NCI-H2171 (cell line): ENCODE measurements at places on chromosomes 12 and 14.
A peak's percentile ranks its signal among the peaks of the same experiment; 100 is the strongest.

DNA sequence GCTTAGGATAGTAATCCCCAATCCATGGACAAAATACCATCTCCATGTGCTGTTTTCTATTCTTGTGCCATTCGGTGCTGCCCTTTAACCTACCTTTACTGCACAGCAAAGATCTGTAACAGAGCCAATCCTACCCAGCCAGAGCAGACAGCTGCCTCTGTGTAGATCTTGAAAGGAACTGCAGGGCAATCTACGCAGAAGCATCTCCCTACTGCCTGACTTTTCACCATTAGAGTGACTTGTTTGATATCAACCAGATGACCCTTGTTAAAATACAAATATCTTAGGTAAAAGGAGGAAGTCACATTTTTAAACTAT, 33.9 kb upstream of the PPM1A start:
- DNase-seq = no peak

DNA sequence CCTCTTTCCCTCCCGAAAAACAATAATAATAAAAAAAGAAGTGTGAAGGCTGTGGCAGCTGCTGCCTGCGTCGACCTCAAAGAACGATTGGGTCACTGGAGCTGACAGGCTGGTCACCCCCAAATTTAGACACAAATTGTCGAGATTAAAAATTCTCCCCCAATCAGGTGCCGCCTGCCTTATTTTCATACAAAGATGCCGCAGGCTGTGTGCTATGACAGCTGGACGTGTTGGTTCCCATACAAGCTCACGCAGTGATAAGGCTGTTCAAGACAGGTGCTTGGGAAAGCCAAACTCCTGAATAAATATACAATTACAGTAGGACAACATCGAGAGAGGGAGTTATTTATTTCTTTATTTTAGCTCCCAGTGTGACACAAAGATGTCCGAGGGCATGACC, 1041.8 kb downstream of the VRK1 start:
- DNase-seq = peak; percentile 88

GRCh38 chr14:65791191-65791981, 378.9 kb downstream of the FUT8 start:
- DNase-seq = no peak

GRCh38 chr12:94205822-94206221, 57.4 kb downstream of the PLXNC1 start:
- no peak for DNase-seq

DNA sequence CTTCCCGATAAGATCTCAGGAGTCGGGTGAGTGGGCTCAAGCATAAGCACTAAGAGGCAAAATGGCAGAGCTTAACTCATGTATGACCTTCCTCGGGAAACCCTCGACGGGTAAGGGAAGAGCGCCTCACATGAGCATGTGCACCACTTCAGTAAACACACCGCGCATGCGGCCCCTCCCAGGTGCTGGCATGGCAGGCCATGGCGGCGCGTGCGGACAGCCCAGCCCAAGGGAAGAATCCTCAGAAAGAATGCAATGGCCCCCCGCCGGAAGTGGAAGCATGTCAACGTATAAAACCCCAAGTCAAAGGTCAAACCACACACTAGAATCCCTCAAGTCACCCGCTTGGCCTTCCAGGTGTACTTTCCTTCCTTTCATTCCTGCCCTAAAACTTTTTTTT, 6.6 kb upstream of the TNFAIP2 start:
- no peak for DNase-seq

DNA sequence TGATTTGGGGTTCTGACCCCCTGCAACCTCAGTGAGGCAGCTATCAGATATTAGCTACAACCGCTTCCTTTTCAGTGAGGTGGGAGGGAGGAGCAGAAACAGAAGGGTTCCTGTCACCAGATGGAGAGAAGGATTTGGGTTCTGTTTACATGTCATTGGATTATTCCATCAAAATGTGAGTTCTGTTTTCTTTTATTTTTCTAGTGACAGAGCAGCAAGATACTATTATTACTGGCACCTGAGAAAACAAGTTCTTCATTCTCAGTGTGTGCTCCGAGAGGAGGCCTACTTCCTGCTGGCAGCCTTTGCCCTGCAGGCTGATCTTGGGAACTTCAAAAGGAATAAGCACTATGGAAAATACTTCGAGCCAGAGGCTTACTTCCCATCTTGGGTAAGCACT, 52.8 kb downstream of the FRMD6 start:
- no peak for DNase-seq

GRCh38 chr14:105060751-105061427, 4.3 kb downstream of the GPR132 start:
- DNase-seq = no peak

GRCh38 chr12:26275313-26276131, 80.1 kb downstream of the SSPN start:
- no peak for DNase-seq

DNA sequence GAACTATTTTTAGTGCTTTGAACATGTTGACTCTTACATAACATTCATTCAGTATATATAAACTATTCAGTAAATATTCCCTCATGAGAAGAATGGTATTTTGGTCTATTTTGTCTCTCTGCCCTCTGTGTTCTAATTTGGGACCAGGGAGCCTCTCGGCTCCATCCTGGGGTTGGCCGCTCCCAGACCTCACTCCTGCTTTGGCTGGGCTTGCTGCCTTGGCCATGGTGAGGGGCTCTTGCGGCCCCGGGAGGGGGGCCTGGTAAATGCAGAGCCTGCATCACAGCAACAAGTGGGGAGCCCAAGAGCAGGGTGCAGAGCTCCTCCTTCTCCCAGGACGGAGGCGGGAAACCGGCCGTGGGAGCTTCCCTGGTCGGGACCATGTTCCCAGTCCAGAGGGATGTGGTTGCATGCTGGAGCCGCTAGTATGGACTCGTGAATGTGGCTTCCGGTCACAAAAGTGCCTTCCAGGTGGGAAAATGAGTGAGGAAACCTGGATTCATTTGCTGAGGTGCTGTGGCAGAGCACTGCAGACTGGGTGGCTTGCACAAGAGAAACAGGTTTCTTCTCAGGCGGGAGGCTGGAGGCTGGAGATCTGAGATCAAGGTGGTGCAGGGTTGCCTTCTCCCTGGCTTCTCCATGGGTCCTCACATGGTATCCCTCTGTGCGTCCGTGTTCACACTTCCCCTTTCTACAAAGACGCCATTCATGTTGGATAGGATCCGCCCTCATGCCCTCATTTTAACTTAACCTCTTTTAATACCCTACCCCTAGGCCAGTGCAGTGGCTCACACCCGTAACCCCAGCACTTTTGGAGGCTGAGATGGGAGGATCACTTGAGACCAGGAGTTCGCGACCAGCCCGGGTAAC, 250.2 kb downstream of the CACNA1C start:
- no peak for DNase-seq

GRCh38 chr14:100855256-100855930, 29.5 kb downstream of the MEG3 start:
- no peak for DNase-seq

DNA sequence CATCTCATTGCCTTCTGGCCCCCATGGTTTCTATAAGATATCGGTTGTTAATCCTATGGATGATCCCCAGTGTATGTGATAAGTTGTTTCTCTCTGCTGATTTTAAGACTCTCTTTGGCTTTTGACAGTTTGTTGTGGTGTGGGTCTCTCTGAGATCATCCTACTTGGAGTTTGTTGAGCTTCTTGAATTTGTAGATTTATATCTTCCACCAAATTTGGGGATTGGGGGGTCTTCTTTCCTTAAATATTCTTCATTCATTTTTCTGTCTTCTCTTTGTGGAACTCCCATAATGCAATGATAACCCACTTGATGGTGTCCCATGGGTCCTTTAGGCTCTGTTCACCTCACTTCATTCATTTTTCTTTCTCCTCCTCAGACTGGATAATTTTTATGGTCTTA, 20.0 kb upstream of the BBS10 start:
- no peak for DNase-seq

DNA sequence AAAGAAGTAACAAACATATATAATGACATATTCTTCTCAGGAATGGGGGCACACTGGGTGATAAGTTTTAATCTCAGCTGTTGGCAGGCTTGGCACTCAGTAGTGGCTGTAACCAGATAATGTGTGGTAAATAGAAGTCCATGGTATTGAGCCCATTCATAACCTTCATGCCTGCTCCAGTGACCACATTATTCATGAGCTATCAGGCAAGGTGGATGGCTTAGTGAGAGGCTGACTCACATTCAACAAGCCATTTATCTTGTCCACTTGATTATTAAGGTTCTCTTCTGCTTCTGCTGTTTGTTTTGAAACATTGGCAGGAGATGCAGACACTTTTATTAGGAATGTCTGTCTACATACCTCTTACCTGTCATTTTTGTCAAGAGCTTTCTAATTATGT, 950.4 kb upstream of the LRFN5 start:
- no peak for DNase-seq

- DNase-seq = no peak
Observed at GRCh38 chr12:130447655-130447965, 109.9 kb downstream of the PIWIL1 start.

DNA sequence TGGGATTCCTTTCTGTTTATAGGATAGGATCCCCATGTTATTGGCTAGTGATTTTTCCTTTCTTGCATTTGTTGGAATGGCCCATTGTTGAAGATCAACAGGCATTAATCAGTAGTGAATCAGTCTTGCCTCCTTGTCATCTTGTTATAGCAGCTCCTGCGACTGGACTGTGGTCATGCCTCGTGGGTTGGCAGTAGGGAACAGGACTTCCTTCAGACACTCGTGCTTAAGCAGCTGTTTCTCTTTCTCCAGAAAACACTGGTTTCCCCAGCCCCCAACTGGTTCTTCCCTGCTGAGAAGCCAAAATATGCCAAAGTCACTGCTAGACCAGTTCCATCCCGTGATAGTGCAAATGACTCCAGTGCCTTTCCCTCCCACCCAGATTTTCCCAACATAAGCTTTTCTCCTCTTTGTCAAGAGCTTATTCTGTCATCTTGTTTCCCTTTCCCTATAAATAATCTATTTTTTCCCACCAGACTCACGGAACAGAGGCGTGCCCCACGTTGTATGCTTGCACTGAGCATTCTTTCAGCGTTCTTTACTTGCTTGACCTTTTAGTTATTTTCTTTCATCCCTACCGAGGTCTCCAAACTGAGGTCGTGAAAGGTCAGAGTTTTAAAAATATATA, 83.5 kb downstream of the SAMD4A start:
- no peak for DNase-seq

- no peak for DNase-seq
Observed at GRCh38 chr14:55654243-55654642, 74.2 kb downstream of the KTN1 start.

DNA sequence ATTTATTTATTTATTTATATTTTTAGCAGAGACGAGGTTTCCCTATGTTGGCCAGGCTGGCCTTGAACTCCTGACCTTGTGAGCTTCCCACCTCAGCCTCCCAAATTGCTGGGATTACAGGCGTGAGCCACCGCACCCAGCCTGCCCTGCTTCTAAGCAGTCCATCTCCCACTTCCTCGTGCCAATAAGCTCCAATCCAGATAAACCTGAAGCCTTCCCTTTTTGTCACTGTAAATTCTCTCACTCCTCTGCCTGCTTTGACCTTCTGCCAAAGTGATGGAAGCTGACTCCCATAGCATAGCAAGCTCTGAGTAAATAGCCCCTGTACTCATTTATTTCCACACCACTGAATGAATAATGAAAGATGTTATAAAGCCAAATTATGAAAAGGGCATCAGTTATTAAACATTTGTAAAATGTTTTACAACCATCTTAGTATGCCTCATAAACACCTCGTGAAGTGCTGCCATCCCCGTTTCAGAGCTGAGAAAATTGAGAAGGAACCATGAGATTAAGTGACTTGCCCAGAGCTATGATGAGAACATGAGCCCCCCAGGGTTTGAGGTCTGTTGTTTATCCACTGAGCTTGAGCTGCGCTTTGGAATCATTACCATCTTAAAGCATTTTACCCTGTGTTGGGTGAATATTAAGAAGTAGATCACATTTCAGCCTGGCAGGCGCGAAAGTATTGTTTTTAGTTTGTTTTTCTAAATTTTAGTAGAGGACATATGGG, 30.4 kb downstream of the MANSC1 start:
- no peak for DNase-seq

GRCh38 chr12:132484891-132485441, 5.0 kb upstream of the FBRSL1 start:
- DNase-seq = no peak

- DNase-seq = no peak
Observed at GRCh38 chr12:42673535-42673934, 84.0 kb upstream of the PRICKLE1 start.

DNA sequence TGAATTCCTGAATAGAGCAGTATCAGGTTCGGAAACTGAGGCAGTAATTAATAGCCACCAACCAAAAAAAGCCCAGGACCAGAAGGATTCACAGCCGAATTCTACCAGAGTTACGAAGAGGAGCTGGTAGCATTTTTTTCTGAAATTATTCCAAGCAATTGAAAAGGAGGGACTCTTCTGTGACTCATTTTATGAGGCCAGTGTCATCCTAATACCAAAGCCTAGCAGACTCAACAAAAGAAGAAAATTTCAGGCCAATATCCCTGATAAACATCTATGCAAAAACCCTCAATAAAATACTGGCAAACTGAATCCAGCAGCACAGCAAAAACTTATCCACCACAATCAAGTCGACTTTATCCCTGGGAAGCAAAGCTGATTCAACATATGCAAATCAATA, 202.3 kb upstream of the SLC16A7 start:
- DNase-seq = no peak

GRCh38 chr14:31858868-31859267, 218.2 kb upstream of the ARHGAP5 start:
- DNase-seq = no peak

DNA sequence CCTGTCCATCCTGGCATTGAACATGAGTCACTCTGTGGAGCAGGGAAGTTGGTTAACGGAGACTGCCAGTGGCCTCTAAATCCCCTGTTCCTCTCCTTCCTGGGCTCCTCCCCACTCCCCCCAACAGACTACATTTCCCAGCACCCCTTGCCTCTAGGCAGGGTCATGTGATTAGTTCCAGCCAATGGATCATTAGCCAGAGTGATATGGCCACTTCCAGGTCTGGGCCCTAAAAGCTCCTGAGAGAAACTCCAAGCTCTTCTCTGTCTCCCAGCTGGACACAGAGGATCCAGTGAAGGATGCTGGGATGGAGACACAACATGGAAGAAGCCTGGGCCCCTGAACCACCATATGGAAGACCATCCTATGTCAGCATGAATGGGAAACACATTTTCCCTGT, 54.4 kb upstream of the RFLNA start:
- peak; percentile 35 for DNase-seq

DNA sequence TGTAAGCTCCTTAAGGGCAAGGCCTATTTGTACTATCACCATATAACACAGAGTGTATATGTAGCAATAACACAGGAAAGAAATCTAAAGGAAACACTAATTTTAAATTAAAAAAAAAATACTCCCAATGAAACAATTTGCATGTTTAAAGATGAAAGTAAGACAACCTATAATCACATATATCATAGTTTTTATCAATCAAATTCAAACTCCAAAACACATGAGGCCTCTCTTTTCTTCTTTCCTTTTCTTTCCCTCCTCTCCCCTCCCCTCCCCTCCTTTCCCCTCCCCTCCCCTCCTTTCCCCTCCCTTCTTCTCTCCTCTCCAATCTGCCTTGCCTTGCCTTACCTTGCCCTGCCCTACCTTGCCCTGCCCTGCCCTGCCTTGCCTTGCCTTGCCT, 405.8 kb upstream of the RPL10L start:
- DNase-seq = no peak
